ENCODE measurements at places on chromosomes 13 and 19. TPM values are rescaled to one million over a fixed set of nuclear protein-coding genes. Genes with fewer than 3 reads are reported as not detected.

- DNase-seq, result no peak
Observed at GRCh38 chr13:61410669-61411297, 4.9 kb downstream of the PCDH20 start.

DNA sequence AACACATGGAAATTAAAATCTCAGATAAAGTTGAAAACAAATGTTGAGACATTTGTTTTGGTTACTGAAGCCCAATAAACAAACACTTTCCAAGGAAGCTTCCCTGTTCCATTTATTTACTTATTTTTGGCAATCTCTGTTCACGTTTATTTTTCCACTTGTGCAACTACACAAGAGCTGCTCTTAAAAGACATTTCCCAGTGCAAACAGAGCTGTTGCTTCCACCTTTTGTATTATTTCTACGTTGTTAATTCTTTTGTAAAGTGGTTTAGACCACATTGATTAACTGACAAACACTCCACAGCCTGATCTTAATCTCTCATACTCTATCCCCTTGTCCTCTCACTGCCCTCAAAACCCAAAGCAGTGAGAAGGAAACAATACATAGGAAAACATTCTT, 757.6 kb downstream of the LIG4 start:
- DNase-seq, result no peak

KCNJ14 gene
- polyA plus RNA-seq, result 0.71 TPM

DNA sequence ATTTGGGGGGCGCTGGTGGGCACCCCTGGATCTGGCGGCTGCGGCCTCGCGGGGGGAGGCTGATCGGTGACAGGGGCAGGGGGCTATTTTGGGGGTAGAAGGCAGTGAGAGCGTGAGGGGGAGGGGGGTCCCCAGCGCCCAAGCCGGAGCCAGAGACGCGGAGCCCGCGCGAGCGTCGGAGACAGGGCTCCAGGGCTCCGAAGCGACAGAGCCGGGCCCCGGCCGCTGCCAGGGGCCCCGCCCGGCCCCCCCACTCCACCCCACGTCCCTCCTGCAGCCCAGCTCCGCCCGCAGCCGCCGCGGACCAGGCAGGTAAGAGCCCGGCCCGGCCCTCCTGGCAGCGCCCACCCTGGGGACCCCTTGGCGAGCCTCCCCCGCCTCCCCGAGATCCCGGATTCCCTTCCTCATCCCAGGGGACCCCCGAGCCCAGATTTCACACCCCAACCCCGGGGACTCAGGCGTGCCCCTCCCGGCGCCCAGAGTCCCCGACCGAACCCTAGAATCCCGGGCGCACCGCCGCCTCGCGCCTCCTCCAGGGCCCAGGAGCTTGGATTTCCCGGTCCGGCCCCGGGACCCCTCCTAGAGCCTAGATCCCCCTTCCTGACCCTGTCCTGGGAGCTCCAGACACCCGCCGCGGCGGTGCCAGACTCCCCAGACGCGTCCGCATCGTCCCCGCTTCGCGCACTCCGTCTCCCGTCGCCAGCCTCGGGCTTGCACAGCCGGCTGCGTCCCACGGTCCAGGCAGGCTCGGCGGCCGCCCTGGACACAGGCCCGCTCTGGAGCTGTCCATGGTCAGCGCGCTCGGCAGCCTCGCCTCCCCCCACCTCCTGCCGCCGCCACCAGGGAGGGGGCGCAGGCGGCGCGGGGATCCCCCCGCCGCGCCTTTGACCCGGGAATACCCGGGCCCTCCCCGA, at the start of gene PPFIA3:
PPFIA3 (plus strand) TSS at position 134 of the 914 bp plus-strand sequence. CDS start 8,330 bp downstream, outside the sequence.
- DNase-seq, result peak; percentile 47

- DNase-seq, result no peak
Observed at GRCh38 chr13:71758828-71759227, 108.2 kb downstream of the DACH1 start.

DNA sequence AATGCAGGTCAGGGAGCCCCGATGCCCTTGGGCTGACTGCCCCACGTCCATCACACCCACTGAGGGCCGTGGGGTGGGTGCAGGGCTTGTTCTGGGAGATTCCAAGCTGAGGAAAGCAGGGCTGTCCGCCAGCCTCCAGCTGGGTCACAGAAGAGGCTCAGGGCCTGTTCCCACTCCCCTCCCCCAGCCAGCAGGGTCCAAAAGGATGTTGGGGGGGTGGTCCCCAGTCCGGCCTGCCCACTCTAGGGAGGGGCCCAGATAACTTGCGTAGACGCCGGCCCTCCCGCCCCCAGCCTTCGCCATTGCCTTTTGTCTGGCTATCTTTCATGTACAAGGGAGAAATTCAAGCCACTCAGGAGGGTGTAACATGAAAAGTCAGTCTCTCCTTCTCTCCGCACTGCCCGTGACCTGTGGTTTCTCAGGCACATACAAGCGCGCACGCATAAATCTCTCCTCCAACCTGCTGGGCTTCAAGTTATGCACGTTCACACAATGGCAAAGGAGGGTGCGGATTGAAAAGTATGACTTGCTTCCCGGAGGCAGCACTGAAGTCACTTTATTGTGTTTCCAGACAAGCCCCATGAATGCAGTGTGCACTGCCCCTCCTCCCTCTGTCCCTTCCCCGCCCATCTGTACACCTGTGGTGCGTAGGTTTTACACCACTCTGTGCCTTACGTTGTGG, 20.2 kb downstream of the CARM1 start:
- DNase-seq, result no peak

- DNase-seq, result peak; percentile 69
Observed at GRCh38 chr19:1248139-1248785, at the start of gene MIDN. Gene MIDN, plus strand, starts transcription at chr19:1248583. Its CDS starts 1,714 bp downstream, at chr19:1250297.

KIRREL2 gene
- 1.1 TPM for polyA plus RNA-seq

DNA sequence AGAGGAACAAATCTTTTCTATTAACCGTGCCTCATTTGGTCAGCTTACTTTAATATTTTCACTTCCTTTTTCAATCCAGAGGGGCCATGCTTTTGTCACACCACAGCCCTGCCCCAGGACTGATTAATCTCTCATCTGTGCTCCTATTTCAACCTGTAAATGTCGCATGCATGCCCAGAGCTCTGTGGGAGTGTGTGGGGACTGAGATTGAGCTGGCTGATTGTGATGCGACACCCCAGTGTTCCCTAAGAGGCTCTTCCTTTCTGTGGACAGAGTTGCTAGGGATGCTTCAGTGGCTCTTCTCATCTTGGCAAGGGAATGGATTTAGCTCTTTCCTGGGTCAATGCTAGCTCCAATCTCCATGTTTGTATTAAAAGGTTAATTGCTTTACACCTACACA, 249.6 kb downstream of the TDRD3 start:
- no peak for DNase-seq

SIGLEC5 gene
- 0.42 TPM for polyA plus RNA-seq
